CD4-positive, alpha-beta T cell (primary cell): ENCODE measurements at places on chromosomes 16 and 17. TPM values are rescaled to one million over a fixed set of nuclear protein-coding genes. Genes with fewer than 3 reads are reported as not detected.

The HS3ST4 gene
- total RNA-seq, result not detected

The OGFOD3 gene
- 13.7 TPM for total RNA-seq

DNA sequence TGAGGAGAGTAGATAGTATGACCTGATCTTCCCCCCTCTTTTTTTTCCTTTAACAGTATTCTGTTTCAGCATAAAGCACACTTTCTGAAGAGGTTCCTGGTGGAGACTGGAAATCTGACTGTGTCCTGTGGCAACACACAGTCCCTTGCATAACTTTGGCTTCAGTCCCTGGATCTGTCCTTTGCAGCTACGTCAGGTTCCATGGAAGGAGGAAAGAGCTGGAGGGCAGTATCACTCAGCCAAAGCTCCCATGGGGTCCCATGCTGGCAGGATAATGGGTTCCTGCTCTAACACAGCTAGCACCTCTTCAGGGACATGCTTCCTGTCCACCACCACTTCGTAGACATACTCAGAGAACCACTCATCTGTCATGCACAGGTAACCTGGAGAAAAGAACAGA is 13.3 kb upstream of the SLC6A4 start:
- H3K4me3 ChIP-seq, result no peak overlapping the region
- H3K4me1 ChIP-seq, result no peaks in the 10 kb centered on the region
- no peaks in the 10 kb centered on the region for H3K27me3 ChIP-seq

DNA sequence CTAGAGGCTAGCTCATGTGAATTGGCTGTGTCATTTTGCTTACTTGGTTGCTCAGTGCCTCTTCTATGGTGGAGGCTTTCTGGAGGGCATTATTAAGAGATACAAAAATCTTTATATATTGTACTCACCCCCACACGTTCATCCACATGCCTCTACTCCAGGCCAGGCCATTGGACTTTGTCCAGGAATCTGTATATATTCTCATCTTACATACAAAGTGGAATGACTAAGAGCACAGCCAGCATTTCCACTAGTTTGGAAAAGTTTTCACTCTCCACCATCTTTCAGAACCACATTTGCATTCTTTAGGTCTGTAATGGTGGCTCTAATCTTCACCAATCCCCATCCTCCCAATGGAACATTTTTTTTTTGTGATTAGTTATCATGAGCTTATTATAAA is 4.8 kb upstream of the GLG1 start:
- no peak overlapping the region for H3K27ac ChIP-seq
- no peak for DNase-seq
- H3K4me1 ChIP-seq, result peaks cover 37% of the 10 kb centered on the region

DNA sequence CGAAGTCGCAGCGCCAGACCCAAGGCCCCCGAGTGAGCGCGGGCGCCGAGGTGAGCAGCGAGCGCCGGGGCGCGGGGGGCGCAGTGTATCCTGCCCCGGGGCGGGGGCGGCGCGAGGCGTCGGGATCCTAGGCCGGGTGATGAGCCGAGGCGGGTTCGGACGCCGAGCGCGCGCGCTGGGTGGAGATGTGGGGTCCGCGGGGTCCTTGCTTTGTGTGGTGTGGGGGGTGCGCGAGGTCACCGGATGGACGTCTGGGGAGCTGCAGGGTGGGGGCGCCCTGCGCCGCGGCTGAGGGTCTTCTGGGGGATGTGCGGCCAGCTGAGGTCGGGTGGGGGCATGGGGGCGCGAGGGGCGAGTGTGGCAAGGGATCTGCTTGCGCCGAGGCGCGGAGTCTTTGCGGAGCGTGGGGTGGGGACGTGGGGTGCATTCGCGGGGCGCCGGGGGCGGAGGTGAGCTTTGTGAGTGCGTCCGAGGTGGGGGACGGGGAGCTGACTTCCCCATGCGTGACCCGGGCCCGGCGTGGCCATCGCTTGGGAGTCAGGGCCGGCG is 560 bp downstream of the RAI1 start:
- H3K27ac ChIP-seq, result no peak overlapping the region
- no peaks in the 10 kb centered on the region for H3K36me3 ChIP-seq
- H3K4me3 ChIP-seq, result peak overlapping the region; percentile 75
- no peaks in the 10 kb centered on the region for H3K27me3 ChIP-seq
- DNase-seq, result no peak
- peaks cover 31% of the 10 kb centered on the region for H3K4me1 ChIP-seq

The DOC2B gene
- 0.34 TPM for total RNA-seq

- no peaks in the 10 kb centered on the region for H3K36me3 ChIP-seq
- H3K4me3 ChIP-seq, result no peak overlapping the region
- H3K27me3 ChIP-seq, result peaks cover 7% of the 10 kb centered on the region
Measured at GRCh38 chr17:56602292-56603130, 9.0 kb downstream of the NOG start.

GRCh38 chr16:20380782-20381181 is 23.8 kb downstream of the PDILT start:
- no peak overlapping the region for H3K4me3 ChIP-seq
- no peaks in the 10 kb centered on the region for H3K36me3 ChIP-seq
- H3K4me1 ChIP-seq, result peaks cover 4% of the 10 kb centered on the region
- H3K27me3 ChIP-seq, result no peaks in the 10 kb centered on the region
- DNase-seq, result no peak

- no peaks in the 10 kb centered on the region for H3K36me3 ChIP-seq
- no peak for DNase-seq
- no peak overlapping the region for H3K27ac ChIP-seq
- H3K4me1 ChIP-seq, result peaks cover 8% of the 10 kb centered on the region
- no peak overlapping the region for H3K4me3 ChIP-seq
- no peaks in the 10 kb centered on the region for H3K27me3 ChIP-seq
Measured at GRCh38 chr17:74194682-74195081, 8.8 kb upstream of the RPL38 start.

DNA sequence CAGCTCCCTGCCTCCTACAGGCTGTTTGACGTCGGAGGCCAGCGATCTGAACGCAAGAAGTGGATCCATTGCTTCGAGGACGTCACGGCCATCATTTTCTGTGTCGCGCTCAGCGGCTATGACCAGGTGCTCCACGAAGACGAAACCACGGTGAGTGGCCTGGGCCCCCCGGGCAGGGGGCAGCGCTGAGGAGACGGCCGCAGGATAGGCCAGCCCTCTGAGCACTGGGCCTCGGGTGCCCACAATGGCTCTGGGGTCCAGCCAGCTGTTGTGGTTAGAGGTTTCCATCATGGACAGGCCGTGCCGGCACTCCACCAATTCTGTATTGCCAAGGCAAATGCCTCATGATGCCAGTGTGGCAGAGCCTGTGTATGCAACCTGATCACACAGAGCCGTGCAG is 88.6 kb downstream of the AMFR start:
- H3K27me3 ChIP-seq, result no peaks in the 10 kb centered on the region
- H3K4me3 ChIP-seq, result no peak overlapping the region
- no peak for DNase-seq
- no peaks in the 10 kb centered on the region for H3K4me1 ChIP-seq

DNA sequence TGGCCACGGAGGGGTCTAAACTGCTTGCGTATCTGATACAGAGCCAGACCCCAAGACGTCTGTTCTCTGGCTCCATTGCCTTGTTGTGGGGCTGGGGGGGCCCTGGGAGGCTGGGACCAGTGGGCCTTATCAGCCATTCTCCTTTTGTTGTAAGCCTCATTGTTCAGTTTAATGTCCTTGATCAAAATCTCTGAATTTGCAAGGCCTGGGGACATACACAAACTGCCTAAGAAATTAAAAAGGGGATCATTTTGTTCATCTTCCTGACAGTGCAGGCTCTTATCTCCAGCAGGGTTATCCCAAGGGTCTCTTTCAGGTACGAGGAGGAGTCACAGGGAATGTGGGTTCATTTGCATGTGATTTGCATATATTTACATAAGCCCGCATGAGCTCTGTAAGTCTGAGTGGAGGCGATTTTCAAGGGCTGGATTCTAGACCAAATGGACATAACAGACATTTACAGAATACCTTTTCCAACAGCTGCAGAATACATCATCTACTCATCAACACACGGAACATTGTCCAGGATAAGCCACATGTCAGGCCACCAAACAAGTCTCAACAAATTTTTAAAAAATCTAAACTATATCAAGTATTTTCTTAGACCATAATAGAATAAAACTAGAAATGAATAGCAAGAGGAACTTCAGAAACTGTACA is 269.8 kb downstream of the RBFOX1 start:
- no peaks in the 10 kb centered on the region for H3K36me3 ChIP-seq
- no peaks in the 10 kb centered on the region for H3K4me1 ChIP-seq
- no peak overlapping the region for H3K4me3 ChIP-seq
- no peaks in the 10 kb centered on the region for H3K27me3 ChIP-seq
- DNase-seq, result no peak
- H3K27ac ChIP-seq, result no peak overlapping the region

DNA sequence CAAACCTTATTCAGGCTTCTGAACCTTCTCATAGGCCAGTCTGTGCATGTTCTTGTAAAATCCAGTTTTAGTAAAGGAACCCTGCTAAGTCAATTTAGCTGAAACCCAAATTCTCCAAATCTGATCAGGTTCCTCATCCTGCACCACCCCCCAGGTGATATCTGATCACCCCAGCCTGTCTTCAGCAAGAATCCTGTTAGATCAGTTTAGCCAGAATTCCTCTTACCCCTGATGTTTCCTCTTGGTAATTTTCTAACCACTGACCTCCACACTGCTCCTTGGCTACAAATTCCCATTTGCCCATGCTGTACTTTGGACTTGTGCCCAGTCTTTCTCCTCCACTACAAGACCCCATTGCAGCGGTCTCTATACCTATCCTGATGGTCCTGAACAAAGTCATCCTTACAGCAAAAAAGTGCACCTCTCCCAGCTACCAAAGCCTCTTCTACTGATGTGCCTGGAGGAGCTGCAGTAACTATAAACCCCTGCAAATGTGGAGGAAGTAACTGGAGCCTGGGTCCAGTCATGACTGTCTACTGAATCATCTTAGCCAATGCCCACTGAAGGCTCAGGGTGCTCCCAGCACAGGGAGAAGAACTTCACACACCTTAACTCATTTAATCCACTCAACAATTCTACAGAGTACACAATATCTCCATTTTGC is 23.8 kb downstream of the TEX14 start:
- no peaks in the 10 kb centered on the region for H3K4me1 ChIP-seq
- H3K36me3 ChIP-seq, result no peaks in the 10 kb centered on the region
- no peaks in the 10 kb centered on the region for H3K27me3 ChIP-seq
- no peak for DNase-seq

GRCh38 chr16:49012961-49013726 is 268.5 kb downstream of the CBLN1 start:
- DNase-seq, result no peak
- H3K4me3 ChIP-seq, result no peak overlapping the region
- H3K27ac ChIP-seq, result no peak overlapping the region
- H3K4me1 ChIP-seq, result no peaks in the 10 kb centered on the region
- H3K27me3 ChIP-seq, result no peaks in the 10 kb centered on the region
- no peaks in the 10 kb centered on the region for H3K36me3 ChIP-seq

DNA sequence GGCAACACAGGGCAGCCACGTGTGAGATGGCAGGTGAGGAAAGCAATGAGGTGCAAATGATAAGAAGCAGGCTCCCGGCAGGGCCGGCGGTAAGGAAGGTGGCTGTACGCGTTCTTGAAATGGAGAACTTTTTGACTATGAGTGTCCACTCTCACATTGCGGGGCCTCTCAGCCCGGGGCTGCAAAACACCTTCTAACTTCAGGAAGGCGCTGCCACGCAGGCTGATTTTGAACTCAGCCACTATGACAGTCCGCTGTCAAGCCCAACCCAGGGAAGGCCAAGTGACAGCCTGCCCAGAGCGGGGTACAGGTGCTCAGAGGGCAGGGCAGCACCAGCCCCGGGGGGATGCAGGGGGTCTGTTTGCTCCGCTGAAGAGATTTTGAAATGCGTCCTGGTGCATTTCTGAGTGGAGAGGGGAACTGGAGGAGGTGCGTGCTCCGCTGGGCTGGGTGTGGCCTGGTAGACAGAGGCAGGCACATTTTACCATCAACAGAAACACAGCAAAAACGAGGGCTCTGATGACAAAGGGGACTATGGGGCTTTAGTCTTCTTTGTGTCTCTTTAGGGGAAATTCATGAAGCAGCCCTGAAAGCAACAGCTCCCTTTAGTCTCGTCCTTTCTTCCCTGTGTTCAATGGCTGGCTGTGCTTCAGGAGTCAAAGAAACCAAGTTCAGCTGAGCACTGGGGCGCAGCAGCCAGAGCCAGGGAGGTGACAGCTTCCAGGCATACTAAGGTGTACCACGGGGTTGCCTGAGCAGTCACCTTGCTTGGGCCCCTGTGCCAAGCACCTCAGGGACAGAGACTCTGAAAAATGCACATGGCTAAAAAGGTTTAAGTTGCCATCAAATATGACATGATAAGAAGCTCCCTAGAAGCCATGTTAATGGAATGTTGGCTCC is 14.6 kb upstream of the SREBF1 start:
- no peak for DNase-seq
- H3K27ac ChIP-seq, result no peak overlapping the region
- H3K4me1 ChIP-seq, result peaks cover 59% of the 10 kb centered on the region

The MIF4GD gene
- total RNA-seq, result 29.4 TPM

The KCNJ2 gene
- total RNA-seq, result not detected
